ENCODE measurements at places on chromosomes 12 and 14.

GRCh38 chr12:57765003-57765697 is 1.7 kb downstream of the CYP27B1 start:
- peak; percentile 28 for DNase-seq

DNA sequence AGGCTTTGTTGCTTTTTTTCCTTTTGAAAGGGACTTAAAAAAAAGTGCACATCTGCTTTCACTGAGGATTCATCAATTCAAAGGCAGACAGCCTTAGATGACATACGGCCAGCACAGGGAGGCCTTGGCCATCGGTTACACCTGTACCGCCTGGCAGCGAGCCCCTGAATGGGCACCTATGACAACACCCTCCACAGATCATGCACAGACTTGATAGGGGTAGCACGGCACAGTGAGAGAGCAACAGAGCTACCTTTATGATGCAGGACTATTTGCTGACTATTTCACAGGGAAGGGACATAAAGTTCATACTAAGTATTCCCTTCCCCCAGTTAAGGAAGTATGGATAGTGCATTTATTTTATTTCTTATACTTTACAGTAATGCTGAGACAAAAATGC is 137.9 kb upstream of the ARID2 start:
- no peak for DNase-seq

GRCh38 chr12:111418594-111418880 is 12.8 kb downstream of the SH2B3 start:
- DNase-seq, result no peak

DNA sequence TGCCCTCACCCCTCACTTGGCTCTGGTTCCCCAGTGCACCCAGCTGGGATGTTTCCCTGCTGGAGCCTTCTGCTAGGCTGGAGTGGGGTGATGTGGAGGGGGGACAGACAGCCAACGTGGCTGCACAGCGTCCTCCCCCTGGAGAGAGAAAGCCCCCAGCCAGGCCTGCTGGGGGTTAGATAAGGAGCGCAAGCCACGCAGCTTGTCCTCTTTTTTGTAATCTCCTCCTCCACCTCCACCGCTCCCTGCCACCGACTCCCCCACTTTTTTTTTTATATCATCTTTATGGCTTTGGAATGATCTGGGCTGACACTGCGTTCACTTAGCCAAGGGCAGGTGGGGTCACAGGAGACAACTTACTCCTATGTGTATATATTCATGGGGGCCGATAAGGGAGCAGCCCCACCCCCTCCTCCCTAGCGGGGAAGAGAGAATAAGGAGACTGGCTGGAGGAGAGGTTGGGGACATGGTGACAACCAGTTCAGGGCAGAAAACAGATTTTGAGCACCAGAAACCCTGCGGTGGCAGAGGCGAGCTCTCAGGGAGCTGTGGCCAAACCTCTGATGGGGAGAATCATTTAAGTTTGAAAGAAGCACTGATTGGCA is 169.9 kb upstream of the LHX5 start:
- DNase-seq, result no peak

- peak; percentile 30 for DNase-seq
Observed at GRCh38 chr12:4274396-4275015, 944 bp downstream of the CCND2 start.

DNA sequence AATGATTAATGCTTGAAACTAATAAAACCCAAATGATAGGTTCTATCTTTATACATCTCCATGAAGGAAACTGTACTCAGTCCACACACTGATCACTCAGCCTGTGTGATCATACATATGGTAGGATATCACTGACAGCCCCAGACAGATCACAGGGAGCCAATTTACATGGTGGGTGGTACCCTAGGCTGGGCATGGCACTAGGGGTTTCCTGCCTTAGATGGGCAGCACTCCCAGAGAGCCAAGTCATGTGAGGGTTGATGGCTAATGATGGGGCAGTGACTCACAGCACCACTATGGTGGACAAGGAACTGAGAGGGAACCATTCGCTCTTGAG is 89.6 kb upstream of the PTPRR start:
- DNase-seq, result no peak

GRCh38 chr12:104477510-104478390 is 21.0 kb downstream of the CHST11 start:
- DNase-seq, result no peak

DNA sequence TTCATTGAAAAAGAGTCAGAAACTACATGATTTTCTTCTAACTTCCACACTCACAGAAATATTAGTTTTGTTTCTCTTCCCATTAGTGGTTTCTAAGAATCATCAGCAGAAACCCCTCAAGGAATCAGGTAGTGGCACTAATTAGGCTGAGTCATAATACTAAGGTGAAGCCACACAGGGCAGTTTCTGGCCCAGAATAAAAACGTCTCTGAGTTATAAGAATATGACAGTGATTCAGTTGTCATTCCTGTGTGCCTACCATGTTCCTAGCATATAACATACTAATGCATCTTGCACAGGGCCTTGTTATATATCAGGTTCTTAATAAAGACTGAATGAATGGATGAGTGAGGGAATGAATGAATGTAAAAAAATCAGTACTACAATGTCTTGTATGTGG is 206.0 kb upstream of the PLEKHG7 start:
- DNase-seq, result no peak

DNA sequence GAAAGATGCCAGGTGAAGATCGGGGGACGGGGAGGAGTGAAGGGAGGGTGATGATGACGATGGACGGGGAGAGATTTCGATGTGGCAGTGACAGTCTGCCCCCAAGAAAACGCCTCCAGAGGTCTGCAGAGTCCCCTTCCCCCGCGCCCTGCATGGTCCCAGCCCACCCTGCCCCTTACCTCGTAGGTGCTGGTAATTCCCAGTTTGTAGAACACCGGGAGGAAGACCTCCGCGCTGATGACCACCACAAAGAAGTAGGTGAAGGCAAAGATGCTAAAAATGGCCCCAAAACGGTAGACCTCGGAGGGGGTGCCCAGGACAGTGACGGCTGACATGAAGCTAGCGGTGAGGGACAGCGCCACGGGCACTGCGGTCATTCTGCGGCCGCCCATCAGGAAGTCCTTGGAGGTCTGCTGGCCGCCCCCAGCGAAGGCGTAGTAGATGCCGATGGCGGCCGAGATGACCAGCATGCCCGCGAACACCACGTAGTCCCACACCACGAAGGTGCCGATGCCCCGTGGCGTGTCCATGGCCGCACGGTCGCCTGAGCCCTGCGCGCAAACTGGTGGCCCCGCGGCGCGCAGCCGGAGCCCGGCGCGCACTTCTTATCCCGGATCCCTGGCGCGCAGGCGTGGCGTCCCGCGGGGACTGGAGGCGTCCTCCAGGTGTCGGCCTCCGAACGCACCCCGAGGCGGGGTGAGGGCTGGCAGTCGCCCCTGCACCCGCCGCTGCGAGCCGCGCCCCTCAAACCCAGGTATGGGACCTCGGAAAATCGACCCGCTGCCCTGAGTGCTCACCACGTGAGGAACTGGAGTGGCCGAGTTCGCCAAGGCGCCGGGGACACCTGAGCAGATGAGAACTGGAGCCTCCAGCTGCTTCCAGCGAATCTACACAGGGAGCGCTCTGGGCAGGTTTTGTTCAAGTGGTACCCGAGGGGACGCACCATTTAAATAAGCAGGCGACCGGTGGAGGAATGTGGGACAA is at the start of gene SLC5A8:
SLC5A8 (minus strand) TSS at position 920 of the 984 bp plus-strand sequence; CDS start at position 530, 390 bp downstream.
- DNase-seq, result no peak

DNA sequence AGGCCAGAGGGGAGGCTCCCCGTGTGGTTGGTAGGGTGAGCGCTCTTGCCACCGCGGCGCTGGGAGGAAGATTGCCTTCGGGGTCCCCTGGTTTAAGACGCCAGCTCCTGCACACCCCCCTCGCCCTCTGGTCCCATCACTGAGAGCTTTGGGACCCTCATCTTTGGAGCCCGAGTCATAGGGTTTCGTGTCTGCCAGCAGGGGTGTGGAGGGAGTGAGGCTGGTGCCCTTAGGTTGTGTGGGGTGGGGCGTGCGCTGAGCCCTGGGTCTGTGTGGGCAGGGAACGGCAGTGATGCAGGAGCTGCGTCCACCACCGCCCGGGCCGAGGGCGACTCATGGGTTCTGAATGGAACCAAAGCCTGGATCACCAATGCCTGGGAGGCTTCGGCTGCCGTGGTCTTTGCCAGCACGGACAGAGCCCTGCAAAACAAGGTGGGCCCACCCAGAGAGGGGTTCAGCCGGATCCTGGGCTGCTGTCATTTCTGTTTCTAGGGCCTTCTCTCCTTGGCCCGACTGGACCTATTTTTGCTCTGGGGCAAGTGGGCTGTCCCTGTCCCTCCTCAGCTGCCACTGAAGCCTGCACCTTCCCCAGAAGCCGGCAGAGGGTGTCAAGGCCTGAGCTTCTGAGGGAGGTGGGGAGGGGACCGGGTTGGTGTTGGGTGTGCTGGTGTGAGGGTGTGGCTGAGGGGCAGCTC is 12.1 kb downstream of the ACADS start:
- no peak for DNase-seq

- DNase-seq, result no peak
Observed at GRCh38 chr14:100132161-100132902, 27.1 kb downstream of the DEGS2 start.
